Left renal cortex interstitium (tissue), 4 donors: ENCODE measurements at places on chromosomes 11 and 22.

GRCh38 chr11:72584293-72584938, 89.8 kb downstream of the PDE2A start:
- DNase-seq: no peak

- DNase-seq: no peak
Measured at GRCh38 chr11:108945341-108945740, 280.5 kb downstream of the DDX10 start.

DNA sequence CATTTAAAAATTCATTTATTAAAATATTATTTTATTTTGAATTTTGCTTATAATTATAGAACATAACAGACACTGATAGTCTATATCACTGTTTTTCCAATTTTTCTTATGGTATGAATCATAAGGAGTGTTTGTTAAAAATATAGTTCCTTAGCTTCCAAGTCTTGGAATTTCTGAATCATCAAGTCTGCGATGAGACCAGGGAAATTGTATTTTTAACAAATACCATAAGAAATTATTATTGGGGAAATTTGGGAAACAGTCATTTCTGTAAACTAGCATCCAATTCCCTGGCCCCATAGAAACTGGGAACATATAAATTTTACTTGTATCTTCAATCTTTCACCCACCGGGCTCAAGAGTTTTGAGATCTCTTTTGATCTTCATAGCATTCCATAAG, 38.0 kb upstream of the PICALM start:
- no peak for DNase-seq

DNA sequence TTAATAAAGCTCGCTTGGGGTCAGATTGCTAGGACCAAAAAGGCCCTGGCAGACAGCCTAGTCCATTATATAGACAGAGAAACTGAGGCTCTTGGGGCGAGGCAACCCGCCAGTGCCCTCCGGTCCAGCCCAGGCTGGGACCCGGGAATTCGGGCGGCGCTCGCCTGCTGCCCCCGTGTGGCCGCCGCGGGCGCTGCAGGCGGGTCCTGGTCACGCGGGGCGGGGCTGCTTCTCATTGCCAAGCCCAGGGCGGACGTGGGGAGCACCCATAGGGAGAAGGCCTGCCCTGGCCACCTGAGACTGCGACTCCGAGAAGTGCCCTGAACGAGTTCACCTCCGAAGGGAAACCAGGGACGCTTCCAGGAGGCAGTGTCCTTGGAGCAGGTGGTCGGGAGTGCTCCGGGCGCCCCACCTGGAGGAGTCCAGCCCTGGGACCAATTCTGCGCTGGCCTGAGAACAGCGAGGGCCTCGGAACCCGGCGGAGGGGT, 36.0 kb upstream of the CSNK1E start:
- no peak for DNase-seq

- DNase-seq: no peak
Measured at GRCh38 chr11:122755941-122756340, 82.4 kb upstream of the CRTAM start.

GRCh38 chr11:41579546-41579945, 120.1 kb upstream of the LRRC4C start:
- no peak for DNase-seq

- no peak for DNase-seq
Measured at GRCh38 chr11:134779179-134779578, 367.1 kb upstream of the B3GAT1 start.

DNA sequence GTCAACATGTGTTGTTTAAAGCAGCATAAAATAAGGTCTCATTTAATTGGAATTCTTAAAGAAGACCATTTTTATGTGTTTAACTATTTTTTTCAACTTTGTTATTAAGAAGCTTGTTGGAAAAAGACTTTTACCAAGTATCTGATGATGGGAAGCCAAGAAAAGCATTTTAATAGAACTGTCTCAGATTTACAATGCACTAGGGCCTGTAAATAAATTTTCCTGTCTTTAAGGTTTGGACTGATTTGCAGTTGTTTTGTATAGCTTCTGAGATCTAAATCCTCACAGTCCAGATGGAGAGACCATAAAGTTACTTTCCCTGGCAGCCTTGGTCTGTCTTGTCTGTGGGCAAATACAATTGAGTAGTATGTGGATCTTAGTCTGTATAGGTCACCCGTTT, 41.6 kb downstream of the EXT2 start:
- DNase-seq: no peak

GRCh38 chr11:20364341-20364792, 853 bp downstream of the HTATIP2 start:
- no peak for DNase-seq

DNA sequence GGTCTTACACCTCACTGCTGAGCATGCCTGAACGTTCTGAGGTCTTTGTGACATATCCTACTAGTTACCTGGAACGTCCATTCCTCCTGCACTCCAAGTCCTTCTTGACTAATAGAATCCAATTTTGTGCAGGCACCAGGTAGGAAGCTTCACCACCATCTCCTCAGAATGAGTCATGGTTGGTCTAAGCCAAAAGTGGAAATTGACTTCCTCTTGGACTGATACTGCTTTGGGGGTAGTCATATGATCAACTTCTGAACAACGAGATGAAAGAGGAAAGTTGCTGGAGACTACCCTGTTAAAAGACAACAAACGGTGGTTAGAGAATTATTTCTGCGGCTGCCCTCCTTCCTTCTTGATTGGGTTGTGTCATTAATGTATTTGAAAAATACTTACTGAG, 374.2 kb upstream of the LARGE1 start:
- no peak for DNase-seq

DNA sequence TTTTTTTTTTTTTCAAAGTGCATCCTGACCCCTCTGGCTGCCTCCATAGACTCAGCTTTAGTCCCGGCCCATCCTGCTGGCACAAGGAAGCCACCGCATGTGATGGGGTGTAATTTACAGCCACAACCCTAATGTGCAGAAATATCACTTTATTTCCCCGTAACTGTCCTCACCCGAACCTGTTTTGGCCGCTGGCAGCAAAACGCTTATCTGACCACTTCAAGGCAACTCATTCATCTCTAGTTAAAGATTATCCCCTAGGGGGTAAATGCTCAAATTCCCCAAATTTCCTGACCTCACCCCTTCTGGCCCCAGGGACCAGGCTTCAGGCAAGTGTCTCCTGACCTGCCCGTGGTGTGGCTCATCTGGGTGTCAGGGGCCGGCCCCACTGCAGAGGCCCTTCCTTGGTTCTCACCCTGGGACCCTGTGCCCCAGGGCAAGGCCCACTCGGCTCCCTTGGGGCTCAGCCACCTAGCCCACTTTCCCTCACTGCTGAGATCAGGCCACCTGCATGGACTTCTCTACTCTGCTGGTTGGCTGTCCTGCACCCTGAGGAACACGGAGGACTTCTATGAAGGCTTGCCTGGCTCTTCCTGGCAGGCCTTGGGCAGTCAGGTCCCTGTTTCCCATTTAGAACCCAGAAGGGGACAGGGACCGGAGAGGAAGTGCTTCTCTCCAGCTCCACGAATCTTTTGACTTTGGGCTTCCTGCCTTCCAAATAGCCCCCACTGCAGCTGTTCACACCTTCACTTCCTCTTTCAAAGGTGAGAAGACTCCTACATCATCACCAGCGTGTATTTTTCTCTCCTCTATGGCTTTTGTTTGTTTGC, 53.3 kb downstream of the WNT11 start:
- no peak for DNase-seq

DNA sequence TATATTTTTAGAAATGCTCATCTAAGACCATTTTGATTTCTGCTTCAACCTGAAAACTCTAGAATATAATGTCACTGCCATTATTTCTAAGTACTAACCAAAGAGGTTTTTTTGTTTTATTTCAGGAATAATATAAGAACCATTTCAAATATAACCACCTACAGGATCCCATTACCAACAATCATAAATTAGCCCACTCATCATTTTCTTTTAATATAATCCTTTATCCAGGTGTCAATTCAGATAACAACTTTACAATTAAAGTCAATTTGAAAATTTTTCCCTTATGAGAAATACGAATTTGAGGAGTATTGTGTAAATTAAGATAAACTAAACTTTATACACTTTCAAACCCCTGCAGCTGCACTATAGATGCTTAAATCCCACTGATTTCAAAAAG, 1043.0 kb upstream of the CNTN5 start:
- DNase-seq: no peak

DNA sequence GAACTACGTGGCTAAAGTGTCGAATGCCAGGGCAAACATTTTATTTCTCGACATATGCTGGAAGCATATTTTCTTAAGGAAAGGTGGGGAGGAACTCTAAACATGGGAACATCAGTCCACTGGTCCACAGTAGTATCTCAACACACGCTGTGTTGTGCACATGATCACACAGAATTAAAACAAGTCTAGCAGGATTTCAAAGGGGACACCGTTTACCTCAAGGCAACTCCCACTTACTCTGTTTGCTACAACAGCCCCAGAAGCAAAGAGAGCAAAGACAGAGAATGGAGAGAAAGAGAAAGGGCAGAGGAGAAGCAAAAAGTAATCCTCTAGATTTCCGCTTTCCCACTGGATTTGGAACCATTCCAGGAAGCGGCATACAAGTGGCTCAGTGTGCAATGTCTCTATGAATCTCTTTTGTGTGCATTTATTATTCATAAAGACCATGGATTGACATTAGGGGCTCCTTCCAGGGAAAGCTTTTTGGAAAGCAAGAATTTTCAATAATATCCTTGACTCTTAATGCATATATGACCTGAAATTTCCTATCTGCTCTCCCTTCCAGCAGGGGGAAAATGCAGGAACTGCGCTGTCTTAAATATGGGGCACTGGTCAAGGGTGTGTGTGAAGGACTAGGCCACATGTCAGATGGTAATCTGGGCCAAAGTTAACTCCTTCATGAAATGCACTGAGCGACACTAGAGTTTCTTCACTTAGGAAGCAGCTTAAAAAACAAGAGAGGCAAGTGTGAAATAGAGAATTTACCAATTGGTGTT, 34.8 kb upstream of the CCDC34 start:
- DNase-seq: no peak

DNA sequence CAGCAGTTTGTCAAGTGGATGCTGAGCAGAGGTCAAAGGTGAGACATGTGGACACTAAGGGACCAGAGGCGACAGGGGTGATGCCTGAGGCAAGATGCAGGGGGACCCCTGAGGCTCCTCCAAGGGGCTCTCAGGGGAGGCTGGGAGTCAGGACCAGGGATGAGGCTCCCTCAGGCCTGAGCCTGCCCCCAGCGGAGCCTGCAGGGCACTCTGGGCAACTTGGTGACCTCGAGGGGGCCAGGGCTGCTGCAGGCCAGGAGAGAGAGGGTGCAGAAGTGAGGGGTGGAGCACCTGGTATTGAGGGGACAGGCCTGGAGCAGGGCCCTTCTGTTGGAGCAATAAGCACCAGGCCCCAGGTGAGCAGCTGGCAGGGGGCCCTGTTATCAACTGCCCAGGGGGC, 6.1 kb downstream of the EHBP1L1 start:
- DNase-seq: no peak

DNA sequence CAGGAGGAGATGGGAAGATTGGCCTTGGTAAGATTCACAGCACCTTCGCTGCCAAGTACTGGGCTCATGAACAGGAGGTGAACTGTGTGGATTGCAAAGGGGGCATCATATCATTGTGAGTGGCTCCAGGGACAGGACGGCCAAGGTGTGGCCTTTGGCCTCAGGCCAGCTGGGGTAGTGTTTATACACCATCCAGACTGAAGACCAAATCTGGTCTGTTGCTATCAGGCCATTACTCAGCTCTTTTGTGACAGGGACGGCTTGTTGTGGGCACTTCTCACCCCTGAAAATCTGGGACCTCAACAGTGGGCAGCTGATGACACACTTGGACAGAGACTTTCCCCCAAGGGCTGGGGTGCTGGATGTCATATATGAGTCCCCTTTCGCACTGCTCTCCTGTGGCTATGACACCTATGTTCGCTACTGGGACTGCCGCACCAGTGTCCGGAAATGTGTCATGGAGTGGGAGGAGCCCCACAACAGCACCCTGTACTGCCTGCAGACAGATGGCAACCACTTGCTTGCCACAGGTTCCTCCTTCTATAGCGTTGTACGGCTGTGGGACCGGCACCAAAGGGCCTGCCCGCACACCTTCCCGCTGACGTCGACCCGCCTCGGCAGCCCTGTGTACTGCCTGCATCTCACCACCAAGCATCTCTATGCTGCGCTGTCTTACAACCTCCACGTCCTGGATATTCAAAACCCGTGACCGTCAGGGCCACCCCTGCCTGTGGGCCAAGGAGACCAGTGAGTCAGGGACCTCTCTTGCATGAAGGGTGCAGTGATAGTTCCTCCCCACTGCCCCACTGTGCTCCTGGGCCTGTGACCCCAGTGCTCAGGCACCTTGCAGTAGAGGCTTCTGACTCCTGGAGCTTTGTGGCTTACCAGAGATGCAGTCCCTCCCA, 83.6 kb downstream of the BCR start:
- DNase-seq: no peak

- no peak for DNase-seq
Measured at GRCh38 chr11:13745165-13745564, 76.7 kb downstream of the FAR1 start.

DNA sequence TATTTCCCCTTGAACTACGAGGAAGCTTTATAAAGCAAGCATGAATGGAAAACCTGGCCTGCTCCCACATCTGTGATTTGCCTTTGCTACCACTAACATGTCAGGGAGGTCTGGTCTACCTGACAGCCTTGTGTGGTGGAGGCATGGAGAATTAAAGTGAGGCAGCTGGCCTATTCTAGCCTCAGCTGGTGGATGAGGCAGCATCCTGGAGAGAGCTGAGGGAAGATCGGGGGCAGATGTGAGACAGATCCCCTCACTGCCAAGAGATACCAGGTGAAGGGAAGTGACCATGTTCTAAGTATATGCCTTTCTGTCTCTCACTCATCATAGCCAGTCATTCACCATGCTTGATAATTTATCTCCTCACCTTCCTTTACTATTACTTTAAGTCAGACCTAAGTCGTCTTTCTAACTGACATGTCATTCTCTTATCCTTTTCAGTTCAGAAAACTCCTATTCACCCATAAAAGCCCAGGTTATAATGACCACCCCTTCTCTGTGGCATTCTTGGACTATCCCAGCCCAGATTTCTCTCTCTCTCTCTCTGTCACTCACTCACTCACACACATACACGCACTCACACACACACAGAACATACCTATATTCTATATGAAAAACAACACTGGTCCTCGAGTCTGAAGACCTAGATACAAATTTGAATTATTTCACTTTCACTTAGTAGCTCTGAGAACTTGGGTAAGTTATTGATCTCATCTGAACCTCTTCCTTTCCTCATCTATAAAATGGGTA, 90.7 kb downstream of the CSNK2A3 start:
- no peak for DNase-seq

DNA sequence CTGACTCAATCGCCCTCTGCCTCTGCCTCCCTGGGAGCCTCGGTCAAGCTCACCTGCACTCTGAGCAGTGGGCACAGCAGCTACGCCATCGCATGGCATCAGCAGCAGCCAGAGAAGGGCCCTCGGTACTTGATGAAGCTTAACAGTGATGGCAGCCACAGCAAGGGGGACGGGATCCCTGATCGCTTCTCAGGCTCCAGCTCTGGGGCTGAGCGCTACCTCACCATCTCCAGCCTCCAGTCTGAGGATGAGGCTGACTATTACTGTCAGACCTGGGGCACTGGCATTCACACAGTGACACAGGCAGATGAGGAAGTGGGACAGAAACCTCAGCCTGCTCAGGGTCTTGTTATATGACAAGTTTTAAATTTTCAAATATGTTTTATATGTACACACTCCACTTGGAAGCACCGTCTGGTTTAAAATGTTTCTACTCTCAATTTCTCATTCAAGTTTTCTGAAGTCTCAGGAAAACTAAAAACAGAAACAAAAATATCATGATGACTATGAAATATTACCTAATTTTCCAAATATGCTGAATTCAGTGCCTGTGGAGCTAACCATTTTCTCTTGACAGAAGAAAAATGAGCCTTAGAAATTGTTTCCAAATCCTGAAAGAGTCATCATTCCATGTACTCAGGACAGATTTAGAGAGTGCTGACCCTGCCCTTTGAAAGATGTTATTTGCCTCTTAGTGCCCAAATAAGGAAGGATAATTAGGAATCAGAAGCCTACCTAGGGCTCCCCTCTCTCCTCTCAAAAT, 48.8 kb upstream of the TOP3B start:
- DNase-seq: no peak
